Globus pallidus (tissue), 1 donor: ENCODE measurements at places on chromosomes 7 and 10.

DNA sequence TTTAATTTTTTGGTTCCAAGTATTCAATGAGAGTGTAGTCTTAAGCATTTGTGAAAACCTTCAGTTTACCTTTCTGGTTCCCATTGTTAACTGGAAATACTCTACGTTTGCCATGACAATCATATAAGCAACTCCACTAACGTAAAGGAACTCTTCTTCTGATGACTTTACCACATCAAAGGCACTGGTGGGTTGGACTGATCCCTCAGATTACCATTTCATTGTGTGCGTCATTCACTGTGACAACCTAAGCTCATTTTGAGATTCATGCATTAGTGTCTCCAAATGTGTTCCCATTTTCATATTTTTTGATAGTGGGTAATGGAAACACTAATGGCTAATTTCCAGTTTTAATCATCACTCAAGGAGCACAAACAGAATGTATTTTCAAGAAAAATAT is 119.9 kb upstream of the COL1A2 start:
- DNase-seq: no peak

DNA sequence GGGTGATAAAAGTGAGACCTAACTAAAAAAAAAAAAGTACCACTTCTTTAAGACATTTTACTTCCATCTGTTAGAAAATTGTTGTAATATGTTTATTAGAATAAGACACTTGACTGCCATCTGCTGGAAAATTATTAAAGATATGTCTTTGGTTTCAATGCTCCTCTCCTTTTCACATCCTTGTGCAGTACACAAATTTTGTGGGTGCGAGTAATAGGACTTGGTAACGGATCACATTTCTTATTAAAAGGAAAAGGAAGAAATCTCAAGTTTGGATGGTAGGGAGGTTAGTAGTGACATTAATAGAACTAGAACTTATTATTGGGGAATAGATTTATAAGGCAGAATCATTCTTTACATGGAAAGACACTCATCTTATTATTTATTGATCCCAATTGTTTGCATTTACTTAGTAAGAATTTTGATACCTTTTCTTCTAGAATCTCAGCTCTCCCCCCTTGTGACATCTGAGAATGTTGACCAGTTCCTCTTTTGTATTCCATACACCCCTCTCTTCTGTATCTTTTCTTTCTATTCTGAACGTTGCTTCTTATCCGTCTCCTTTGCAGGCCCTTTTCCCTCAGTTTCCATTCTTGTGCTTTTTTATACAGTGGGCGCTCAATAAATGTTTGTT is 43.0 kb upstream of the RPA3 start:
- peak; percentile 49 for DNase-seq

DNA sequence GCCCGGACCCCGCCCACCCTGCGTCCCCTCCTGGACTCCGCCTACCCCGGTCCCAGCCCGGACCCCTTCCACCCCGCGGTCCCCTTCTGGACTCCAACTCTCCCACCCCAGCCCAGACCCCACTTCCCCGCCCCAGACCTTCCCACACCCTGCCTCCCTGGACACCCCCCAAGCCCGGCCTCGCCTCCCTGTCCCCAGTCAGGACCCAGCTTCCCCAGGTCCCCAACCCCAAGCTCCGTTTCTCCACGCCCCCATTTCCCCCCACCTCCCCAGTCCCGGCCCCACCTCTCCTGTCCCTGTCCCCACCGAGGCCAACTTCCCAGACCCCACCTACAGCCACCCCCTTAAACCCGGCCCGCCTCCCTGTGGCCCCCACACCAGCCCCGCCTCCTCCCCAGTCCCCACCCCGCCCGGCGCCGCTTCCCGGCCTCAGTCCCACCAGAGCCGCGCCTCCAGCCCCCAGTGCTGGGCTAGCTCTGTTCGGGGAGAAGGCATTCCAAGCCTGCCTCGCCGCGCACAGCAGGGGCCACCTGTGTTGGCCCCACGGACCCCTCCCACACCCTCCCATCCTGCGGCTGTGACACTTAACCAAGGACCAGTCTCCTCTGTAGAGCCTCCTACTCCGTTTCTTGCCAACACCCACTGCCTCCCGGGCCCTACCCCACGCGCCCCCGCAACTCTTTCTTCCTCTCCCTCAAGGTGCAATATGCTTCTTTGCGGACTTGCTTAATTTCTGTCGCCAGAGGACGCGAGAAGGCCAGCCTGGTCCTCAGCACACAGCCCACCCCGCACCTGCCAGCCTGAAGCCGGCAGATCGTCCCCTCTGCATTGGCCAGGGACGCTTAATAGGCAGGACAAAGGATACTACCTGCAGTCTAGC is 736 bp upstream of the ITIH5 start:
- DNase-seq: no peak

- no peak for DNase-seq
These were observed 448.2 kb downstream of the KIF20B start for GRCh38 chr10:90149563-90149962.

- no peak for DNase-seq
These were observed 742.3 kb upstream of the GALNT17 start for GRCh38 chr7:70389531-70390151.

GRCh38 chr10:91681361-91682276 is 48.7 kb upstream of the PPP1R3C start:
- DNase-seq: peak; percentile 0

- DNase-seq: no peak
These were observed 176.2 kb downstream of the HERPUD2 start for GRCh38 chr7:35518767-35519166.

DNA sequence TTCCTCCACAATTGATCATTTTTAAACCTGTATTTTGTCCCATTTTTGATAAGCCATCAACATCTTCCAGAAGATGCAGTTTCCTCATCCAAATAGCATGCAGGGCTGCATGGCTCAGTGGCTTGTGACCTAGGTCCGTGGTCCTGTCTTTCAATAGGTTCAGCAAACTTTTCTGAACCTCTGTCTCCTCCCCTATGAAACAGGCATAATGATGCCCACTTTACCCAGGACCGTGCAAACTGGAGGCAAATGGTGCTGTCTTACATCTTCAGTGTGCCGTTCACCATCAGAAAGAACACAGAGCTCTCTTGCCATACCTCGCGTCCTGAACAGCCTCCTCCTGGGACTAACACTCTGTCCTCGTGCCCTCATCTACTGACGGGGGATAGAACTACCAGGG is 22.3 kb upstream of the FIGNL1 start:
- DNase-seq: no peak

DNA sequence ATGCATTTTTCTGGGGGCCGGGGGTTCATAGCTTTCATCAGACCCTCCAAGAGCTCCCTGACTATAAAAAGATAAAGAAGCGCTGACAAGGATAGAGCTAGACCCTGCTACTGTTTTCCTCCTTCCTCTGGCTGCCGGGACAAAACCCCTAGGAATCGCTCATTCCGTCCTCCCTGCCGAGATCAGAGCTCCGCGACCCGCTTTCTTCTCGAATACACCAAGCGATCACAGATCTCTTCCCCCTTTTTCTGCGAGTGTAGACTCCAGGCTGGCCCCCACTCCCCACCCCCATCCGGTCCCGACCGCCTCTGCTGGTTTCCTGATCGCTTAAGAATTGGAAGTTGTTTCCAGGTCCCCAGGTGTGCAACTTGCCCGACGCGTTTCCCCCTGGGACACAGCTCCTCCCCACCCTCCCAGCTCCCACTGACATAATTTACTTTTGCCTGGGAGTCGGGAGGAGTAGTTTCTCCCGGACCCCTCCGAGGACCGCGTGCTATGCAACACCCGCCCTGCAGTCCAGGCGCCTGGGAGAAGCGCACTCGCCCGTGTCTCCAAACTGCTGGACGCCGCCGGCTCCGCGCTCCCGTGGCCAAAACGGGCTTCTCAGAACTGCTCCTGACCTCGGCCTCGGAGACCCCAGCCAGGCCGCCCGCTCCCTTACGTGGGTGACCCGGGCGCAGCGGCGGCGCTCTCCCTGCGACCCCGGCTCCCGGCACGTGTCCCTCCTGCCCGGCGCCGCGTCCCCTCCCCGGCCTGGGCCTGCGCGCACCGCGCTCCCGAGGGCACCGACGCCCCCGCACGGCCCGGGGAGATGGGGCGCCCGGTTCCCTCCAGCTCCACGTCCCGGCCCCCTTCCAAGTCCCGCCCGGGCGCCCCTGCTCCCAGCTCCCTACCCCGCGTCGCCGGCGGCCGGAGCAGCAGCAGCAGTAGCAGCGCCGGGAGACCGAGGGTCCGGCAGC is 552 bp downstream of the IL15RA start:
- peak; percentile 10 for DNase-seq

DNA sequence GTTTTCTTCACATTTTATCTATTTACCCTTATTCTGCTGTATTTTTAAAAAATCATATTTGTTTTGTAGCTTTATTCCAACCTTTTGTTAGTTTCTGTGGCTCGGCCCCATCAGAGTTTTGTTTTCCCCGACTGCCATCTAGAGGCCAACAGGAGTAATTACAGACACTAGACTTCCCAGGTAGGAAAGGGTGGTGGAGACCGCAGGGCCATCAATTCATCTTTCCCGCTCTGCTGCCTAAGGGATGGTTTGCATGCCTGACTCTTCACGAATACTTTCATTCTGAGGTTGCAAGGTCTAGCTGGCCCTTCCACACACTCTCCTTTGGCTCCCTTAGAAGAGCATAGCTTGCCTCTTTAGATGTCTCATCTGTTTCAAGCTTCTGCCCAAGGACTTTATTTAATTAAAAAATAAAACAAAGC is 38.3 kb downstream of the LYZL2 start:
- DNase-seq: peak; percentile 37

GRCh38 chr10:71534568-71535194 is 138.0 kb downstream of the CDH23 start:
- no peak for DNase-seq

DNA sequence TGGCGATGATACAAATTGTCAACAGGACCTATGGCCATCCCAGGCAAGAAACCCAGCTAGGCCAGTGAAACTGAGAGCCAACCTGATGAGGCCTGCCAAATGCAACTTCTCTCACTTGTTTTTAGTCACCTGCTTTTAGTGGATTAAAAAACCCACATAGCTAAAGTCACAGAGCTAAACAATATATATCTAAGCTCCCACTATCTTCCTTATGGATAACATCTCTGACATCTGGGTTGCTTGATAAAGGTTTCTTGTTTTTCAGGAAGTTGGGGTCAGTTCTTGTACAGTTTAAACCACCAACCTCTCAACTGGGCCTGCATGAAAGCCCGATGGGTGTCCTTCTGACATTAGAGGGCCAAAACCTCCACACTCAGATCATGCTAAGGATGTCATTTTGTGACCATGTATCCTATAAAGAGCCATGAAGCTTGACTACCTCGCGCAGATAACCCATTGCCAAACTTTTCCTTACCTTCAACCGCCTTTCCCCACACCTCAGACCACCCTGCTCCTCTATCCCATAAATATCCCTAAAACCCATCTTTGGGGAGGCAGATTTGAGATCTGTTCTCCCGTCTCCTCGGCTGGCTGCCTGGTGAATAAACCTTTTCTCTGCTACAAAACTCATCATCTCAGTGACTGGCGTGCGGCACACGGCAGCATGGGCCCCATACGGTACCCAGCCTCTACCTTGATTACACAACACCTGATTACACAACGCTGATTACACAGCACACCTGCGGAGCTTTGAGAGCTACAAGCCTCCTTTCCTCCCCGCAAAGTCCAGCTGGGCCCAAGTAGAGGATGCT is 797 bp upstream of the STMP1 start:
- DNase-seq: no peak

DNA sequence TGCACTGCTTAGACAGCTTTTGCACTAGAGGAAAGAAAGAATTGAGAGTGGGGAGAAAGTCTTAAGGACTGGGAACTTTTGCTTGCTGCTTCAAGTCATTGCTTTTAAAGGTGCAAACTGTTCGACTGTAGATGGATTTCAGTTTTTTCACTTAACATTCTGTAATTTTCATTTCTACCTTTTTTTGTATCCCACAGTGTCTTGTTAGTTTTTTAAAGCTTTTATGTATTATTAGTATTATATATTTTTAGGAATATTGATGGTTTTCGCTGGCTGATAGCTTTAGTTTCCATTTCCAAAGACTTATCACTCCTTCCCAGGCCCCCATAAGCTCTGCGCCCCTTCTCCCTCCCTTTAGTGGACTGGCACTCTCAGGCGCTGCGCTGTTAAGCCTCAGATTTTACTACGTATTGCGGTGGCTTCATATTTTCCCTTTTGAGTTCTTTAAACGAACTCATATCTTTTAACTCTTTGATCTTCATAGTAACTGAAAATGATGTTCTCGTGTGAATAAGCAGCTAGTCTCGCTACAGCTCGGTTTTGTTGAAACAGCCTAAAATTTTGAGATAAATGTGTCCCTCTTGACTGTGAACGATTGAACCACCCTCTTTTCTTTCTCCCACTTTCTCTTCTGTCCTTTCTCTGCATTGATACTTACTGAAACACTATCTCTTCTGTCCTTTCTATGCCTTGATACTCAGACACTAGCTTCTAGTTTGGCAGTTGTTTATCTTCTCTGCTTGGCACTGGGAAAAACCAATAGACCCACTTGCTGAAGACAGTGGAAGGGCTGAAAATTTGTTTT is 2.5 kb upstream of the ETV1 start:
- no peak for DNase-seq

DNA sequence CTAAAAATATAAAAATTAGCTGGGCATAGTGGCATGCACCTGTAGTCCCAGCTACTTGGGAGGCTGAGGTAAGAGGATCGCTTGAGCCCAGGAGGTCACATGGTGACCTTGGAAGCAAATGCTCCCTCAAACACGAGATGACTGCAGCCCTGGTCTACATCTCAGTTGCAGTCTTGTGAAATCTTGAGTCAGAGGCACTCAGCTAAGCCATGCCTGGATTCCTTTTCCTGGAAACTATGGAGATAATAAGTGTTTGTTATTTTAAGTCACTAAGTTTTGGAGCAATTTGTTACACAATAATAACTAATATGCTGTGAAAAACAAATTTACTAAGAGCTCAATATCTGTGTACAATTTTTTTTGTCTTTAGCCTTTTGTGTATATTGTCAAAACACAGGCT is 284.3 kb upstream of the KAT6B start:
- no peak for DNase-seq

GRCh38 chr7:120221666-120222065 is 51.3 kb upstream of the KCND2 start:
- no peak for DNase-seq
